ENCODE measurements at places on chromosomes 6 and 20. TPM values are rescaled to one million over a fixed set of nuclear protein-coding genes. Genes with fewer than 3 reads are reported as not detected.

The WFDC5 gene
- polyA plus RNA-seq, result not detected

The OGFR gene
- polyA plus RNA-seq, result 147 TPM

The TSPO2 gene
- polyA plus RNA-seq, result not detected

The KIF13A gene
- polyA plus RNA-seq, result 15.4 TPM

The SCRT2 gene
- polyA plus RNA-seq, result not detected

The ENPP1 gene
- polyA plus RNA-seq, result not detected

The PHACTR3 gene
- polyA plus RNA-seq, result not detected

- peak; percentile 69 for DNase-seq
- H3K27ac ChIP-seq, result peak overlapping the region; percentile 77
- H3K4me3 ChIP-seq, result no peak overlapping the region
- peaks cover 25% of the 10 kb centered on the region for H3K4me1 ChIP-seq
Observed at GRCh38 chr6:4603291-4603690, 172.9 kb upstream of the CDYL start.

- H3K36me3 ChIP-seq, result no peaks in the 10 kb centered on the region
- H3K4me3 ChIP-seq, result no peak overlapping the region
- H3K27ac ChIP-seq, result no peak overlapping the region
Observed at GRCh38 chr6:19052219-19052618, 665.1 kb downstream of the RNF144B start.

GRCh38 chr20:4488407-4489339 is 233.0 kb upstream of the PRND start:
- DNase-seq, result no peak
- no peaks in the 10 kb centered on the region for H3K27me3 ChIP-seq
- no peak overlapping the region for H3K4me3 ChIP-seq
- no peak overlapping the region for H3K27ac ChIP-seq
- no peaks in the 10 kb centered on the region for H3K36me3 ChIP-seq
- no peaks in the 10 kb centered on the region for H3K4me1 ChIP-seq

DNA sequence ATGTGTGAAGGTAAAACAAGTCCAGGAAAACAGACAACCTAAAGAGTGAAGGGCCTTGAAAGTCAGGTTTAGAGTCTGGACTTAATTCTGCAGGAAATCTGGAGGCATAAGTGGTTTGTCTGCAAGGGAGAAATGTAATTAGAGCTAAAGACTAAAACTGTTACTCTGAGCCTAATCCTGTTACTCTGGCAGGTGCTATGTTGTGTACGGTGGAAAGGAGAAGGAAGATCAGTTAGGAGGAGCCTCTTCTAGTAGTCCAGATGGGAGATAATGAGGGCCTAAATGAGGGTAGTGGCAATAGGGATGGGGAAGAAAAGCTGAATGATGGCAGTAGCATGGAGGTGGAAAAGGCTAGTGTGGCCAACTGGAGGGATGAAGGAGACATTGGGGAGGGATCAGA is 118.5 kb downstream of the PDSS2 start:
- no peak overlapping the region for H3K27ac ChIP-seq
- no peak for DNase-seq
- H3K4me1 ChIP-seq, result peaks cover 7% of the 10 kb centered on the region
- no peak overlapping the region for H3K4me3 ChIP-seq
- no peaks in the 10 kb centered on the region for H3K36me3 ChIP-seq

DNA sequence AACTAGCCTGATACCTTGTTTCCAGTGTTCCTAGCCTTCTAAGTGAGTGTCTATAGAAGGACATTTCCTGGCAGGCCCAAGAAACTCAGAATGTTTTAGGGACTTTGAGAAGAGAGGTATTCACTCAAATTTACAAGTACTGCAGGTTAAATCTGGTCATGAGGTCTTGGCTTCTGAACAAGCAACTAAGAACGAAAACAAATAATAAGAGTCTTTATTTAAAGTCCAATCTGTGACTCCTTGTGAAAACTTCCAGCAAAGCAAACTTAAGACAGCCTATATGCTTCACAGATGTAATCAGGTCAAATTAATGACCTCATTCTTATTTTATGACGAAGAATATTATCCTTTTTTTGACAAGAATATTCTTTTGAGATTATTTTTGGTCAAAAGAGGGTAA is 79.4 kb upstream of the PRSS16 start:
- no peaks in the 10 kb centered on the region for H3K36me3 ChIP-seq
- no peak for DNase-seq

DNA sequence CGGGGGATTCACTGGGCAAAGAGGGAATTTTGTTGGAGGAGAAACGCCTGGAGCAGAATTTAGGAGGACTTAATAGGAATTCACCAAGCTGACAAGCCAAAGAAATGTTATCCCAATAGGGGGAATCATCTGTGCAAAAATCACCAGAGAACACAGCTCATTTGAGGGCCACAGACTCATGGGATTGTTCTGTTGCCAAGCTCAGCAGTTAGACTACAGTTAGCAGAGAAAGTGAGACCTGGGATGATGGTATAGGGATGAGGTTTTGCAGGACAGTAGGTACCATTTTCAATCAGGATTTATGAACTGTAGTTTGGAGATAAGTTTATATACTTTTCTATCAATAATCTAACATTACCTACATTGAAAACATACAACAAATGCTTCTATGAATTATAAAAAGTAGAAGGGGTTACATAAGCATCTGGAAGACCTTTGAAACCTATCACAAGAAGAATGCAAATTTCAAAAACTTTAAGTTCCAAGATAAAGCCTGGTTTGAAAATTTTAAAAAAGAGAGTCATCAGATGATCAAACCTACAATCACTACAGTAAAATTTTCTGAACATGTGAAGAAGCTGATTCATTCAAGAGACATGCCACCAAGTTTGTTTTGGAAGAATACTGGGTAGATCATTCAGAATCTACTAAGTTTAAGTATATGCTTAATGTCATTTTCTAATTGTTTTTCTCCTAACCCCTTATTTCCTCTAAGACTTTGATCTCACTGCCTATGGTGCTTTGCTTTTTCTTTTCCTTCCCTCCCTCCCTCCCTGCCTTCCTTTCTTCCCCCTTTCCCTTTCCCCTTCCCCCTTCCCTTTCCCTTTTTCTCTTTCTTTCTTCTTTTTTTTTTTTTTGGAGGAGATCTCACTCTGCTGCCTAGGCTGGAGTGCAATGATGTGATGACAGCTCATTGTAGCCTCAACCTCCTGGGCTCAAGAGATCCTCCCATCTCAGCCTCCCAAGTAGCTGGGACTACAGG is 81.5 kb downstream of the KIF13A start:
- no peaks in the 10 kb centered on the region for H3K27me3 ChIP-seq
- peak overlapping the region; percentile 67 for H3K4me3 ChIP-seq
- peak overlapping the region; percentile 44 for H3K27ac ChIP-seq
- H3K36me3 ChIP-seq, result no peaks in the 10 kb centered on the region
- no peak for DNase-seq
- H3K4me1 ChIP-seq, result peaks cover 63% of the 10 kb centered on the region

GRCh38 chr6:85113934-85114580 is 335.8 kb upstream of the NT5E start:
- no peak overlapping the region for H3K4me3 ChIP-seq
- H3K27me3 ChIP-seq, result no peaks in the 10 kb centered on the region
- H3K4me1 ChIP-seq, result no peaks in the 10 kb centered on the region
- H3K27ac ChIP-seq, result no peak overlapping the region

GRCh38 chr20:23299673-23300050 is 50.9 kb upstream of the NXT1 start:
- H3K27ac ChIP-seq, result no peak overlapping the region
- H3K36me3 ChIP-seq, result no peaks in the 10 kb centered on the region
- H3K4me1 ChIP-seq, result no peaks in the 10 kb centered on the region
- no peak for DNase-seq
- H3K27me3 ChIP-seq, result no peaks in the 10 kb centered on the region

- H3K4me3 ChIP-seq, result no peak overlapping the region
- no peaks in the 10 kb centered on the region for H3K36me3 ChIP-seq
- no peaks in the 10 kb centered on the region for H3K4me1 ChIP-seq
- H3K27me3 ChIP-seq, result no peaks in the 10 kb centered on the region
Observed at GRCh38 chr6:166516251-166516884, 70.1 kb downstream of the RAMACL start.

DNA sequence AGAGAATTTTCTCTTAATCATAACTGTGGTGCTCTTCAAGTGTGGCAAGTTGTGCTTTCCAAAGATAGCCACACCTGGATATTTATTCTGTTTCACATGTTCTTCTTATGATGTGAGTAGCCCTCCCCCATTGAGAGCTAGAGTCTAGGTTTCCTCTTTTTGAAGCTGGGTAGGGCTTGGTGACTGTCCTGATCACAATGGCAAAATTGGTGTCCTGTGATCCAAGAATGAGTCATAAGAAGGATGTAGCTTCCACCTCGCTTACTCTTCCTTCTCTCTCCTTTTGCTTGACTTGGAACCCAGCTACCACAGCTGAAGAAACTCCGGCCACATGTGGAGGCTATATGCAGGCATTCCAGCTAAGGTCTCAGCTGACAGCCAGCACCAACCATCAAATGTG is 7.4 kb upstream of the IGF2R start:
- DNase-seq, result peak; percentile 93
- peaks cover 78% of the 10 kb centered on the region for H3K4me1 ChIP-seq
- H3K27ac ChIP-seq, result peak overlapping the region; percentile 97

GRCh38 chr6:75620381-75621304 is 19.0 kb downstream of the SENP6 start:
- no peak overlapping the region for H3K4me3 ChIP-seq
- DNase-seq, result no peak
- peak overlapping the region; percentile 47 for H3K27ac ChIP-seq

- H3K27me3 ChIP-seq, result no peaks in the 10 kb centered on the region
- no peak overlapping the region for H3K4me3 ChIP-seq
- DNase-seq, result peak; percentile 82
- H3K4me1 ChIP-seq, result peaks cover 62% of the 10 kb centered on the region
Observed at GRCh38 chr6:154352898-154353585, 3.6 kb downstream of the IPCEF1 start.

- no peaks in the 10 kb centered on the region for H3K36me3 ChIP-seq
- H3K27ac ChIP-seq, result no peak overlapping the region
- no peak overlapping the region for H3K4me3 ChIP-seq
- no peaks in the 10 kb centered on the region for H3K27me3 ChIP-seq
Observed at GRCh38 chr20:17023806-17024205, 203.0 kb upstream of the PCSK2 start.

- H3K4me3 ChIP-seq, result no peak overlapping the region
- no peaks in the 10 kb centered on the region for H3K36me3 ChIP-seq
- no peak for DNase-seq
- H3K27me3 ChIP-seq, result no peaks in the 10 kb centered on the region
Observed at GRCh38 chr6:122143813-122144601, 255.4 kb upstream of the HSF2 start.
